Stimulated activated effector memory CD8-positive, alpha-beta T cell treated with anti-CD3 and anti-CD28 coated beads, Interleukin-12 subunit alpha, Interleukin-12 subunit beta, amount 100 ng/mL, for 72 hours (primary cell): ENCODE measurements at places on chromosomes 5 and 9.
A peak's percentile ranks its signal among the peaks of the same experiment; 100 is the strongest.

GRCh38 chr9:18890372-18890771 lies 142.6 kb downstream of the SAXO1 start:
- DNase-seq = no peak

DNA sequence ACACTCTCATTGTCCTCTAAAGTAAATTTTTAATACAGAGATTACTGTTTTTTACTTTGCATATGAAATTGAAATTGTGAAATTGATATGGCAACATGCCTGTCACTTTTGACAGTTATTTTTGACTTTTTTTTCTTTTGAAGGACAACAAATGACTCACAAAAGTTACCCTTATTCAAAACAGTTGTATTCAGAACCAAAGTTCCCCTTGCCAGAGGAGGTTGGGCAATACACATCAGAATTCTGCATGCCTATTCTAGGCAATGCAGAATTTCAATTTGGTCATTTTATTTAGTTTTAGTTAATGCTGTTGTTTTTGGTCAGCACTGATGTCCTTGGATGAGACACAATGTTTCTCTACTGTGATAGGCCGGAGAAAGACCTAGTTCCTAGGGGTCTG lies 299.1 kb upstream of the PRR16 start:
- no peak for DNase-seq

- DNase-seq = no peak
Measured at GRCh38 chr9:137586854-137587253, 3.5 kb downstream of the ZMYND19 start.

GRCh38 chr5:160488394-160489325 lies 67.0 kb downstream of the PTTG1 start:
- DNase-seq = no peak

GRCh38 chr9:114662081-114662989 lies 4.7 kb upstream of the TEX53 start:
- DNase-seq = peak; percentile 57

GRCh38 chr5:178202541-178202940 lies 1.8 kb upstream of the HNRNPAB start:
- DNase-seq = no peak

GRCh38 chr5:124059200-124059599 lies 547.2 kb downstream of the CSNK1G3 start:
- DNase-seq = no peak

DNA sequence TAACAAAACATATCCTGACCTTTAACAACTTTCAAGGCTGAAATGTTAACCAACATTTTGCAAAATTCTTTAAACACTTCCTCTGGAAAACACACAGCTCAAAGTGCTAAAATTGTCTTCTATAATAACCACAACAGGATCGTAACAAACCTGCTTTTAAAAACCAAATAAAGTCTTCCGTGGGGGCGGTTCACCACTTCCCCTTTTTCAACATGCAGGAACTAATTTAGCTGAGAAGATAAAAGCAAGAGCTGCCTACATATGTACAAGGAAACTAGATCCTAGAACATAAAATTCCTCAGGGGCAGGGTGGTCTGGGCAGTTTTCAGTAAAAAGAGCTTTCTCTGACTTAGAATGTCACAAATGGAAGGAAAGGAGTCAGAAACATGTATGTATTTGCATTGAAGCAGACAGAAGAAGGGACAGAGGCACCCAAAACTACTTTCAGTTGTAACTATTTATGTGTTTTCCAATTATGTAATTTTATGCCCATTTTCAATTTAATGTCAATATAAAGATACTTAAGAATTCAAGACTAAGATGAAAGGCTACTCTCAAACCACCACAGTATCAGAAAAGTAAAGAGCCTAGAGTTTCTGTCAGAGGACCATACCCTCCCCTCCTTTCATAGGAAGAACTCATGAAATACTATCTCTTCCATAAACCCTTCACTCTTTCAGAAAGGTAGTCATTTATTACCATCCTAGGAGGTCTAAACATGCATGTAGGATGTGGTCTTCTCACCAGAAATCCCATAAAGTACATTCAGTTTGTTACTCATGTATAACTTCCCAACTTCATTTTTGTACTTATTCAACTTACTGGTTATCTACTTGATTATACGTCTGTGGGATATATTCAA lies 185.9 kb upstream of the RASA1 start:
- peak; percentile 56 for DNase-seq

GRCh38 chr9:37464426-37465248 lies 613 bp downstream of the ZBTB5 start:
- peak; percentile 76 for DNase-seq

GRCh38 chr9:130845254-130845653 lies 10.2 kb downstream of the ABL1 start:
- no peak for DNase-seq

DNA sequence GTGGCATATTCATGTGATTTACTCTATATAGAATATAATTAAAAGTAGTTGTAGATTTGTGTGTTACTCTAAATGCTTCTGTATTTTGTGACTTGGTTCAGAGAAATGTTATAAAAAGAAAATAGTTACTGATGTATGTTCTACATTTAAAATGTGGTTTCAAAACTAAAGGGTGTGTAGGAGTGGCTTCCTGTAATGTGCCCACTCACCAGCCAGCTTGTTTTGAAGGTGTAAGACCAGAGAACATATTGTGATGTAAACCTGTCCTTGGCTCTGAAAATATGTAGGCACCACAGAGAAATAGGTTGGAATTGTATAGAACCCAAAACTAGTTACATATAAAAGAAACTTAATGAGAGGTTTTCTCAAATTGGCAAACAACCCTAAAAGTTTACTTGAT lies 51.2 kb upstream of the ARRDC3 start:
- DNase-seq = no peak

- DNase-seq = no peak
Measured at GRCh38 chr5:168601972-168602371, 22.8 kb upstream of the PANK3 start.

DNA sequence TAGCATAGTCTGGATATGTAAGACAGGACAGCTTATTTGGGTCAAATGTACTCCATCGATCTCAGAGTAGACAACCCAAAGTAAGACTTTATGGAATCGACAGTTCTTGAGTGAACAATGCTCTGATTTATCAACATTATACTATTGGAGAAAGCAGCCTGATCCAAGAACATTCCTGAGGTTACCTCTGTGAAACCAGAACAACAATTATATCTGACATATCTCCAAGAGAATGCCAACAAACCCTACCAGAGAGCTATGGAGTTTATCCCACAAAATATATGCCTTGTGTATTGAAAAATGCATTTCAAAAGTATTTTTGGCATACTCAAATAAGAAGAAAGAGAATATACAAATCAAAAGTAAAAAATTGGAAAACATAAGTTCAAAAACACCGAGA lies 1985.9 kb downstream of the EFNA5 start:
- DNase-seq = no peak

GRCh38 chr5:128338649-128339048 lies 199.4 kb downstream of the FBN2 start:
- DNase-seq = no peak

DNA sequence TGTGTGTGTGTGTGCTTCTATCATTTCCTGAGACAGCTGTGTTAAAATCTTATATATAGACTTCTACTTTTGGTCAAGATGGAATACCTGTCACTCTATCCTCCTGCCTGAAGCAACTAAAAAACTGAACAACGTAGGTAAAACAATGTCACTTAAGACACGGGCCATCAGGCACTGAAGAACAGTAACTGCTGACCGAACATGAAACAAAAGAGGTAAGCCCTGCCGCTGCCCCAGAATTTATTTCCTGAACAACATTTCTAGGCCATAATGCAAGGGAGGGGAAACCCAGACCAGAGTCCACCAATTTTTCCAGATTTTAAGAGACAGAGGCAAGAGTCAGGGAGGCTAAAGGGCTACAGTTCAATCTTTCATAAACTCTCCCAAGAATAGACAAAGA lies 156.0 kb downstream of the CDC42SE2 start:
- DNase-seq = no peak

DNA sequence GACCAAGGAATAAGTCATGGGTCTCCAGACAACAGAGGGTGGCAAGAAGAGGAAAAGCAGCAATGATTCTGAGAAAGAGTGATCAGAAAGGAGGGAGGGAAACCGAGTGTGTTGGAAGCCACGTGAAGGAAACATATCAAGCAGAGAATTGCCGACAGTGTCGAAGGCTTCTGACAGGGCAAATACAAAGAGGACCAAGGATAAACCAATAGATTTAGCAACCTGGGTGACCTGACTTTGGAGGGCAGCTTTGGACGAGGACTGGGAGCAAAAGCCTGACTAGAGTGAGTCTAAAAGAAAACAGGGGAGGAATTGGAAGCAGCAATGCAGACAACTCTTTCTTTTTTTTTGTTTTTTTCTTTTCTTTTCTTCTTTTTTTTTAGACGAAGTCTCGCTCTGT lies 83.8 kb downstream of the WWC1 start:
- no peak for DNase-seq

DNA sequence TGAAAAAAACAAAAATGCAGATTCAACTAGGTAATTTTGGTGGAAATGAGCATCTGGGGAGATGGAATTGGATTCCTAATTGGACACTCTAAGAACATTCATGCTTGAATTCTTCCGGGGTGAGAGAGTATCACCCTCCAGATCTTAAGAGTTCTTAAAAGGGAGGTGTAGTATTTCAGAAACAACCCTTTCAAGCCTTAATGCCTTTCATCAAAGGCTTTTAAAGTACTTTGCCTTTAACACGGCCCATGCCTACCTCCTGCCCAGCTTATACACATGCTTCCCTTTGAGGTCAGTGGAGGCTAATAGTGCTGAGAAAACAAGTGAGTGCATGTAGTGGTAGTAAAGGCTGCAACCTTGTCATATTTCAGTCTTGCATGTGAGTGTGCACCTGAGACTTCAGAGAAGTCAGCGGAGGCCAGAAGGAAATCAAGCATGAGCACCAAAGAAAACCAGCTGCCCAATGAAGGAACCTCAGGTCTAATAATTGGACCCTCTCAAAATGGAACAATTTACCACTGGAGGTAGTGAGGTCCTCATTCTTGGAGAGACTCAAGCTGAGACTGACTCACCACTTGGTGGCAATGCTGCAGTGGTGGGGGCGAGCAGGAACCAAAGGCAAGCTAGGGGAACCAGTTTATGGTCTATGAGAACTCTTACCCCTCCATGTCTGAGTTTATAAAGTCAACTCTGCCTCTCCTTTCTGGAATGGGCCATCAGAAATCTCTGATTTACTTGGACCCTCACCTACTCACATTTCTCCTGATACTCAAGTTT lies 98.4 kb upstream of the GDNF start:
- no peak for DNase-seq

DNA sequence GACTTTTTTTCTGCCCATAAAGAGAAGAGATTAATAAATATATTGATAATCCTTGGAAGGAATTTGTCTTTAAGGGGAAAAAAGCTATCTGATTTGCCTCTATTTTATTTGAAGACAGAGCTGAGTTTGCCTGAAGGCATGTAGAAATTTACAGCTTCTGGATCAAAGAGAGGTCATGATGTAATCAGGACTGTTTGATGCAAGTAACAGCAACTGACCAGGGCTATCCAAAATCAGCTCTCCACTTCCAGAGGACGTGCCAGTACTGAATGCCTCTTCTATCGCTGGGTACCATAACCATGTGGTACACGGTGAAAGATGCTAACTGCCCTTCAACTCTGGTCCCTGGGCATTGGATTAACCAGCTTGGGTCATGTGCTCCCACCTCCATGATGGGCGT lies 90.6 kb downstream of the ZFAND5 start:
- no peak for DNase-seq

- DNase-seq = peak; percentile 29
Measured at GRCh38 chr9:133683586-133684120, 47.5 kb downstream of the DBH start.

- no peak for DNase-seq
Measured at GRCh38 chr5:30239331-30240022, 954.0 kb upstream of the CDH6 start.

GRCh38 chr5:144015961-144016360 lies 154.5 kb downstream of the YIPF5 start:
- DNase-seq = no peak

GRCh38 chr5:81779125-81779915 lies 28.4 kb upstream of the SSBP2 start:
- peak; percentile 8 for DNase-seq

- DNase-seq = no peak
Measured at GRCh38 chr9:107650321-107650720, 160.8 kb upstream of the KLF4 start.

GRCh38 chr5:37631939-37632338 lies 207.9 kb downstream of the GDNF start:
- no peak for DNase-seq

DNA sequence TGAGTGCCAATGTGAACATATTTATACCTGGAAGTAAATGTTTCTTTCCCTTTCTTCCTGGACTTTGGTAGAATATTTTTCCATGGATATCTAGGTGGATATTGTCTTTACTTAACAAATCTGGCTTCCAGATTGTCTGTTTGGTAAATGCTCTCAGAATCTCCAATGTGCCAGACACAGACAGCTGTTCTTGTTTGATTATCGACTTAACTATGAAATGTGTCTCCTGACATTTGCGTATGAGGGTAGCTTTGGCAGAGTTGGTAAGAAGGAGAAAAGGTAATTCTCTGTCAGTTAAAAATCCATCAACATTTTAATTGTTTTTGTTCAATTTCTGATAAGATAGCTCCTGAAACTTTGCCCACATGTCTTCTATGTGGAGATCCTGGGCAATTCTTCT lies 196.4 kb upstream of the NUDT12 start:
- no peak for DNase-seq

DNA sequence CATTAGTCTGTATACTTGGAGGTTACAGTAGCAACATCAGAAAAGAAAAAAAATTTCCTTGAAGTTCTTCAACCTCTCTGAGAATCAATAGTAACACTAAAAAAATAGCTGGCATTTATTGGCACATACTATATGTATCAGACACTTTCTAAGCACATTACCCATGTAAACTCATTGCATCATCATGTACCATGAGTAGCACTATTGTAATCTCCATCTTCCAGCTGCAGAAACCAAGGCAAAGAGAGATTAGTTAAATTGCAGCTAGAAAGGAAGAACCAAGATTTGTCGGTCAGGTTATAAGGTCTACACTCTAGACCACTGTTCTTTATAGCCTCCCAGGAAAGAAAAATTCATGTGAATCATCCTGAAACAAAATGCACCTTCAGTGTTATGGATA lies 31.4 kb upstream of the RAB3C start:
- DNase-seq = no peak
